ENCODE measurements at places on chromosomes 6 and 20.

DNA sequence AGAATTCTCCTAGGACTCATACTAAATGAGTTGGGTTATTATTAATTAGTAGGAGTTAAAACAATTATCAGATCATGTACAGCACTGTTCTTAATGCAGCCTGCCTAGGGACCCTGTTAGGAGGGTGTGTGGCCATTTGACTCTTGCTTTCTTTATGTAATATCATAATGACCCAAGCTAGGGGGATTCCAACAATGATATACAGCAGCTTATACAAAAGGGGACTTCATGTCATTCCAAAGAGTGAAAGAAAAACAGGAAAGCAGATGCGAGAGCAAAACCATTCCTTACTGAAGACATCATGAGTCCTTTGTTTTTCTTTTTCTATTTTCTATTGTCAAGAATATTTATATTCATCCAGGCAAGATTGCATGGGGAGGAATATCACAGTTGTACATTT, 455.2 kb downstream of the PLCB1 start:
- DNase-seq, result no peak

DNA sequence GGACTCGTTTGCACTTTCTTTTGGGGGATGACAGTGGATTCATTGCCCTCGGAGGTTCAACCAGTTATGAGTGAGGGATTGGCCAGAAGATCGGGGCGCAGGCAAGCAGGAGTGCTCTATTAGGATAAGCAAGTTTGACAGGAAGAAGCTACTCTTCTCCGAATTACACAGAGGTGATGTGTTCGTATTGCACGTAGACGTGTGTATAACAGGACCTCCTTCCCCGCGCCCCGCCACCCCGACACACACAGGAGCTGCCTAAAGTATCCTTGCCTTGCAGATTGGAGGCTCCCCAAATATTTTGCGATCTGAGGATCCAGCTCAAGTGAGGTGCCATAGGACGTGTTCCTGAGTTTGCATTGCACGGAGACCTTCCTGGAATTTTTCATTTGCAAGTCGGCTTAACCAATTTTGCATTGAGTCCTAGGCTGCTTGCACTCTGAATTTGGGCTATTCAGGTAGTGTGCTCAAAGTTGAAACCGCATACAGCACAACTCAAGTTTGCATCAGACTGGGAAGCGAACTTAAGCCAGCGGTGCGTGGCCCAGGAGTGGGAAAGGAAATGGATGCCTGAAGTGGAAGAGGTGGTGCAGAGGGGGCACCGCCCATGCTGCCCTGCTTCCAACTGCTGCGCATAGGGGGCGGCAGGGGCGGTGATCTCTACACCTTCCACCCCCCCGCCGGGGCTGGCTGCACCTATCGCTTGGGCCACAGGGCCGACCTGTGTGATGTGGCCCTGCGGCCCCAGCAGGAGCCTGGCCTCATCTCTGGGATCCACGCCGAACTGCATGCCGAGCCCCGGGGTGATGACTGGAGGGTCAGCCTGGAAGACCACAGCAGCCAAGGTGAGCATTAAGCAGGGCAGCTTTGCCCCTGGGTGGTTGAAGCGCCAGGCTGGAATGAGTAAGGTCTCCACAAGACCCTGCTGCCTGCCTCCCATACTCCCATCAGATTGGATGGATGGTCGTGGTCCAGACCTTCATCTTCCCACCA, 770 bp downstream of the TCF19 start:
- no peak for DNase-seq

GRCh38 chr20:57678340-57678739, 31.5 kb downstream of the PMEPA1 start:
- no peak for DNase-seq

- no peak for DNase-seq
Observed at GRCh38 chr6:38039502-38039901, 220.0 kb downstream of the ZFAND3 start.

DNA sequence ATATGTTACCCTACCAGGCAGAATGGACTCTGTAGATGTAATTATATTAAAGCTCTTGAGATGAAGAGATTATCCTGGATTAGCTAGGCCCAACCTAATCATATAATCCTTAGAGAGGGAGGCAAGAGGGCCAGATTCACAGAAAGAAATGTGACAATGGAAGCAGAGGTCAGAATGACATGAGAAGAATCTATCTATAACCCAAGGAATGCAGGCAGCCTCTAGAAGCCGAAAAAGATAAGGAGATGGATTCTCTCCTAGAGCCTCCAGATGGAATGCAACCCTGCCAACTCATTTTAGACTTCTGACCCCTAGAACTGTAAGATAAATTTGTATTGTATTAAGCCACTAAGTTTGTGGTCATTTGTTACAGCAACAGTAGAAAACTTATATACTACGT, 12.3 kb downstream of the PXT1 start:
- no peak for DNase-seq

DNA sequence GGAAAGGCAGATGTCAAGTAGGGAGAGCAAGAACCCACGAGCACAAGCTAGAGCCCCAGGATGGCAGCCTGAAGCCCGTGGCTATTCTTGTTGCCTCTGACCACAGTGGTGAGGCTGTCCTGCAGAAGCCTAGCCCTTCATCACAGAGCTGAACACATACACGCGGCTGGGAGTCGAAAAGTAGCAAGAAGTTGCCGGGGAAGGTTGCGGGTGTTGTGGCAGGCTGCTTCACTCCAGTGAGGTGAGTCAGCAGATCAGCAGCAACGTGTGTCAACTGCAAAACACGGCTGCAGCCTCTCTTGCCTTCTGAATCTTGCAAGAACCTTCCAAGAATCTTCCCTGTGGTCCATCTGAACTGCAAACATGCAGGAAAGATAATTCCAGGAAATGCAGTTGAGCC, 10.6 kb upstream of the STX16 start:
- DNase-seq, result no peak

GRCh38 chr6:114690625-114691024, 347.8 kb upstream of the HS3ST5 start:
- DNase-seq, result no peak

DNA sequence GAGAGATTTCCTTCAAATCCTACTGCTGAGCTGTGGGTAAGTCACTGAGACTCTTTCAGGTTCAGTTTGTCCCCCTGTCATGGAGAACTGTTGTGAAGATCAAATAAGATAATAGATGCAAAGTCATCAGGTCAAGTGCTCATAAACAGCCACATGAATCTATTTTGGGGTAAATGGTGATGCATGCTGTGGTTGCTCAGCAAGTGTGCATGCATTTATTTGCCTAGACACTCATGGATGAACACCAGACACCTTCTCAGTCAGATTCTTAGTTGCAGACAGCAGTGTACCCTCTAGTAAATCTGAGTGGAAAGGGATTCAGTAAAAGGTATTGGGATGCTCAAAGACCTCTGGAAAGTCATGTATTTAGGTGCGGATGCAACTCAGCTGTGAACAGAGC, 168.0 kb upstream of the FOXA2 start:
- DNase-seq, result no peak

GRCh38 chr6:120129228-120129627, 779.7 kb upstream of the MAN1A1 start:
- DNase-seq, result no peak

DNA sequence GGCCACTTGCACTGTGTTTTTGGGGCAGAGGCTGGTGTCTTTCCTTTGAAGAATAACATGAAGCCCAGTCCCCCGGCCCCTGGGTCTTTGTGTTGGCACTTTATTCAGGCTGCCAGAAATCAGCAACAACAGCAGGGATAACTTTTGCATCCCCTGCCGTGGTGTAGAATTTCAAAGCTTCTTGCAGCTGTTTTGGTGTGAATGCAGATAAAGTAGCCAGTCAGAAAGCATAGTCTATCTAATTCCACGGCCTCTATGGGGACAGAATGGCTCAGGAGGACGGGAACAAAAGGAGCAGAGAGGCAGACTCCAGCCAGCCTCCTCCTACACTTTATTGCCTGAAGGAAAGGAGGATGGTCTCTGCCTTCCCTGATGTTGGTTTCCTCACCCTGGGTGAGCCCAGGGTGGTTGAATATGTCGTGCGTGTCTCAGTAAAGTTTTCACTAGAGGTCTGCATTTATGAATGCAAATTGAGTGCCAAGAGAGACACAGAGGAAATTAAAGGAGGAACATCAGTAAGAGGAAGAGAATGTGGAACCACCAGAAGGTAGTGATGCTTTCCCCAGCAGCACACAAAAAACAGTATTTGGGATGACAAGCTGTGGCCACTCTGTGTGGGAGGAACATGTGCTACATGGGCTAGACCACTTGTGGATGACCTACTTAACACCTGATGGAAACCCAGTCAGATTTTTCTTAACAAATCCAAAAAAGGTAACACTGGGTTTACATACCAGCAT, 125.9 kb upstream of the TRAF3IP2 start:
- no peak for DNase-seq

GRCh38 chr20:19974630-19975435, 42.3 kb upstream of the NAA20 start:
- no peak for DNase-seq

DNA sequence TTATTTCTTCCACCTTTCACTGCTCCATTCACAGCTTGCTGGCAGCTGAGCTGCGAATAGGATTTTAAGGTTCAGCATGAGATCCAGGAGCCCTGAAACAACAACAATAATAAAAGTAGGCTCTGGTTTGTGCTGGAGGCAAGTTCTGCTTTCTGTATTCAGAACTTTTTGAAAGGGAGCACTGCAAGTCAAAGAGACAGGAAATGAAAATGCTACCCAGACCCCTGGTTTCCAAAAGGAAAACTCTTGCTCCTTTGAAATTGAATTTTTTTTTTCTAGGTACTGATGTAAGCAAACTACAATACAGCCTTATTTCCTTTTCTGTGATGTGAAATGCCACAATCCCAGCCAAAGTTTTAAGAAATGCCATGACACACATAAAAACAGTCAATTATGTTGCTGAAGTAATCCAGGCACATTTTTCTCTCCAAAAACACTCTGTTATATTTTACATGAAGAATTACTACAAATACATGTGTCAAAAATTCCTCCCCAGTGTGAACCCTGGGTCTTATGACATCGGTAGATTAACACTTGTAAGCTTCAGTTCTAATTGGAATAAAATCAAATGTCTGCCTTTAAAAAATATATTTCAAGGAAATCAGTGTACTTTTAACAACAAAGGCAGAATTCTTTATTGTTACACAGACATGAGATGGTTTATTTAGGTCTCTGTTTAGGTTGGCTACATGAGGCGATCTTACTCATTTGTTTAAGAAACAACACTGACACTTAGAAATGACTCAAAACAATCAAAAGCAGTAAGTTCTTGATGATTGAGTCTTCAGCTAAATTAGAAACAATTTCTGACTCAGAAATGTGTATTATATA, 656.7 kb downstream of the EPHA7 start:
- DNase-seq, result no peak

GRCh38 chr20:23201658-23202057, 115.5 kb upstream of the CD93 start:
- no peak for DNase-seq

- DNase-seq, result no peak
Observed at GRCh38 chr6:119207971-119208725, 129.7 kb upstream of the FAM184A start.

- DNase-seq, result no peak
Observed at GRCh38 chr6:81553216-81553615, 199.3 kb downstream of the TENT5A start.

GRCh38 chr20:36532388-36532787, 8.9 kb upstream of the MYL9 start:
- DNase-seq, result no peak

GRCh38 chr20:61926796-61927192, 138.9 kb downstream of the TAF4 start:
- DNase-seq, result no peak

DNA sequence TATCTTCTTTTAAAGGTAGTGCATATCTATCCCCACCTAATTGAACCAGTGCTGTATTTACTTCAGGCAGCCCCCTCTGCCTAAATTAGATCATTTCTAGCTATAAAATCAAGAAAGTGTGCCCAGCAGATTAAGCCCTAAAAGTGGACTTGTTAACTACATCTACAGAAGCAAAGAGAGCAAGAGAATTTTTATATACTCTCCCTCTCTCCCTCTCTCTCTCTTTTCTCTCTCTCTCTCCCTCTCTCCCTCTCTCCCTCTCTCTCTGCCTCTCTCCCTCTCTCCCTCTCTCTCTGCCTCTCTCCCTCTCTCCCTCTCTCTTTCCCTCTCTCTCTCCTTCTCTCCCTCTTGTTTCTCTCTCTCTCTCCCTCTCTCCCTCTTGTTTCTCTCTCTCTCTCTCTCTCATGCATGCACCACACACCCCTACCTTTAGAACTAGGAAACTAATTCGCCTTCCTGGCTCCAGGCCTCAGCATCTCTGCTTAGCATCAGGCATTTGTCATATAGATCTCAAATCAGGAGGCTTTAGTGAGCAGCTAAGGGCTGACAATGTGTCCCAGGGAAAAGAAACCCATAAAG, 71.4 kb downstream of the FOXA2 start:
- DNase-seq, result no peak

DNA sequence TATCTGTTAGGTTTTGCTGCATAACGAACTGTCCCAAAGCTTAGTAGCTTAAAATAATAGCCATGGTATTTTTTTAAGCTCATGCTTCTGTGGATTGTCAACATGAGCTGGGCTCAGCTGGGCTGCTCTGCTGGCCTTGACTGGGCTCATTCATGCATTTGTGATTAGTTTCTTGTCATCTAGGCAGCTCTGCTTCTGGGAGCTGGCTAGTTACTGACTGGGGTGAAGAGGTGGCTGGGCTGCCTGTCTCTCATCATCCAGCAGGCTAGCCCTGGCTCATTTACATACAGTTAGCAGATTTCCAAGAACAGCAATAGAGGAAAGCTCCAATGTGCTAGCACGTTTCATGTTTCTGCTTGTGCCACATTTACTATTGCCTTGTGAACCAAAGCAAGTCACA, 165.1 kb upstream of the PCSK2 start:
- no peak for DNase-seq

DNA sequence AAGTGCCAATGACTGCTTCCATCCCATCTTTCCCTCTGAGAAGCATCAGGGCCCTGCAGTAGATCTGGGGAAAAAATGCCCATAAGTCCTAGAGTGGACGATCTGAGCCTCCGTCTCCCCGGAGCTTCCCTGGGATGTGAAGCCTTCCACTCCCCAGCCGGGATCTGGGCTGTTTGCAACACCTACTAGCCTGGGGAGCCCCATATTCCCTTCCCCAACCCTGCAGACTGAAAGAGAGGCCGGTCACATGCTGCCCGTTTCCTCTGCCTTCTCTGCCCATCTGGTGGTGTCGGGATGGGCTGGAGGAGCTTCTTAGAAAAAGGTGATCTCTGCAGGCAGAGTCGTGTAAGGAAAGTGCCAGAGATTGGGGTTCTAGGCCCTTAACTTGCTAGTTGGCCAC, 1.1 kb downstream of the SNPH start:
- no peak for DNase-seq

- no peak for DNase-seq
Observed at GRCh38 chr20:24678351-24679106, 209.1 kb downstream of the SYNDIG1 start.

GRCh38 chr6:33208091-33208967, at the start of gene RING1:
RING1 (plus strand) TSS chr6:33208500; CDS start chr6:33208823, 323 bp downstream.
- peak; percentile 71 for DNase-seq

DNA sequence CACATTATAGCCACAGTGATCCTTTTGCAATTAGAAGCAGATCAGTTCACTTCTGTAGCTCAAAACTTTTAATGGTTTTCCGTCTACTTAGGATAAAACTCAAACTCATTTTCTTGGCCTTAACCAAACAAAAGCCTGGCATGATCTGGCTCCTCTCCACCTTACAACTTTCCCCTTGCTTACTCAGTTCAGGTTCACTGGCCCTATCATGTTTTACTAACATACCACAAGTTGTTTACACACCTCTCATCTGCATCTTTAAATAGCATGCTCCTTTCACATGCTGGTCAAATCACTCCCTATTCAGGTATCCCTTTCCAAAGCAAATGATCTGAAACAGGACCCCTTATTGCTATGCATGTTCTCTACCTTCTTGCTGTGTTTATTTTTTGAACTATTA, 191.4 kb upstream of the FAM83B start:
- no peak for DNase-seq
